Activated T-cell treated with anti-CD3 and anti-CD28 coated beads, Interleukin-2, amount 50 U/mL, for 72 hours (primary cell): ENCODE measurements at places on chromosomes 11 and 22. TPM values are rescaled to one million over a fixed set of nuclear protein-coding genes. Genes with fewer than 3 reads are reported as not detected.
A peak's percentile ranks its signal among the peaks of the same experiment; 100 is the strongest.

GRCh38 chr11:64344787-64345186 lies 4.8 kb downstream of the CCDC88B start:
- H3K27ac ChIP-seq = no peak overlapping the region
- H3K4me1 ChIP-seq = peaks cover 37% of the 10 kb centered on the region
- H3K4me3 ChIP-seq = no peak overlapping the region
- peaks cover 4% of the 10 kb centered on the region for H3K36me3 ChIP-seq
- H3K27me3 ChIP-seq = no peaks in the 10 kb centered on the region

- no peak for DNase-seq
- peaks cover 6% of the 10 kb centered on the region for H3K27me3 ChIP-seq
- no peak overlapping the region for H3K4me3 ChIP-seq
- no peak overlapping the region for H3K27ac ChIP-seq
Measured at GRCh38 chr22:32714458-32715430, 86.8 kb upstream of the TIMP3 start.

DNA sequence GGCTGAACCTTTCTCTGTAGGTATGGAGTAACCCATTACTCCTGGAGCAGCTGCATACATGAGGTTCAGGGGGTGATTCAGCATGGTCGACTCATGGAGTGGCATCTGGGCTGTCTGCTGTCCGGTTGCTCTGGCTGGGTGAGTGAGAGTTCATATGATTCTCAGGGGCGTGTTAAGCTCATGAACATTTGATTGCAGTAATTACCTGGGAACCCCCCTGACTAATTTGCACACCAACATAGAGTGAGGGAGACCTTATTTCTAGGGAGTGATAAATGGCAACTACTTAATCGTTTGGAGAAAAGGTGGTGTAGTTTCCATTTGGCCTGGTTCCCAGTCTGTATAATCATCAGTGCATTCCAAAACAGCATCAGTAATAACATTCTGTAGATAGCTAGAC lies 661.9 kb downstream of the ETS1 start:
- H3K4me3 ChIP-seq = no peak overlapping the region
- H3K27ac ChIP-seq = no peak overlapping the region
- H3K4me1 ChIP-seq = no peaks in the 10 kb centered on the region
- H3K27me3 ChIP-seq = peaks cover 39% of the 10 kb centered on the region
- peaks cover 2% of the 10 kb centered on the region for H3K36me3 ChIP-seq

GRCh38 chr11:9760193-9760575 lies 96.3 kb downstream of the SWAP70 start:
- H3K27me3 ChIP-seq = no peaks in the 10 kb centered on the region
- H3K27ac ChIP-seq = no peak overlapping the region
- peaks cover 1% of the 10 kb centered on the region for H3K36me3 ChIP-seq
- no peak for DNase-seq
- H3K4me3 ChIP-seq = peak overlapping the region; percentile 90

GRCh38 chr22:48951836-48952235 lies 875.8 kb downstream of the BRD1 start:
- H3K4me1 ChIP-seq = no peaks in the 10 kb centered on the region
- no peak overlapping the region for H3K4me3 ChIP-seq
- H3K36me3 ChIP-seq = no peaks in the 10 kb centered on the region
- no peak overlapping the region for H3K27ac ChIP-seq
- H3K27me3 ChIP-seq = peaks cover 14% of the 10 kb centered on the region

DNA sequence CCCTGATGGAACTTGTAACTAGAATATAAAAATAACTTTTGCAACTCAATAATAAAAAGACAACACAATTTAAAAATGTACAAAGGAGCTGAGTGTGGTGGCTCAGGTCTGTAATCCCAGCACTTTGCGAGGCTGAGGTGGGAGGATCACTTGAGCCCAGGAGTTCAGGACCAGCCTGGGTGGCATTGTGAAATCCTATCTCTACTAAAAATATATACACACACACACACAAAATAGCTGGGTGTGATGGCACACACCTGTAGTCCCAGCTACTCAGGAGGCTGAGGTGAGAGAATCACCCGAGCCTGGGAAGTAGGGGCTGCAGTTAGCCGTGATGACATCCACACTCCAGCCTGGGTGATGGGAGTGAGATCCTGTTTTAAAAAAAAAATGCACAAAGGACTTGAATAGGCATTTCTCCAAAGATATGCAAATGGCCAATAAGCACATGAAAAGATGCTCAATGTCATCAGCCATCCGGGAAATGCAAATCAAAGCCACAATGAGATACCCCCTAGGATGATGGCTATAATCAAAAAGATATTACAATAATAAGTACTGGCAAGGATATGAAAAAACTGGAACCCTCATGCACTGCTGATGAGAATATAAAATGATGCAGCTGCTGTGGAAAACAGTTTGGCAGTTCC lies 59.8 kb upstream of the SEPTIN5 start:
- H3K27me3 ChIP-seq = no peaks in the 10 kb centered on the region
- H3K27ac ChIP-seq = no peak overlapping the region
- DNase-seq = no peak
- H3K4me3 ChIP-seq = no peak overlapping the region
- H3K4me1 ChIP-seq = no peaks in the 10 kb centered on the region
- no peaks in the 10 kb centered on the region for H3K36me3 ChIP-seq

GRCh38 chr11:74030723-74031676 lies 22.1 kb upstream of the UCP3 start:
- peaks cover 46% of the 10 kb centered on the region for H3K4me1 ChIP-seq
- no peak for DNase-seq
- peak overlapping the region; percentile 79 for H3K27ac ChIP-seq
- peaks cover 5% of the 10 kb centered on the region for H3K36me3 ChIP-seq
- no peaks in the 10 kb centered on the region for H3K27me3 ChIP-seq
- H3K4me3 ChIP-seq = peak overlapping the region; percentile 61

GRCh38 chr22:37907036-37907954 lies 1.2 kb downstream of the MICALL1 start:
- no peaks in the 10 kb centered on the region for H3K36me3 ChIP-seq
- peaks cover 30% of the 10 kb centered on the region for H3K4me1 ChIP-seq
- DNase-seq = no peak

GRCh38 chr11:61092908-61093763 lies 9.2 kb upstream of the CD5 start:
- H3K4me3 ChIP-seq = peak overlapping the region; percentile 93
- peaks cover 79% of the 10 kb centered on the region for H3K4me1 ChIP-seq
- peak overlapping the region; percentile 95 for H3K27ac ChIP-seq

DNA sequence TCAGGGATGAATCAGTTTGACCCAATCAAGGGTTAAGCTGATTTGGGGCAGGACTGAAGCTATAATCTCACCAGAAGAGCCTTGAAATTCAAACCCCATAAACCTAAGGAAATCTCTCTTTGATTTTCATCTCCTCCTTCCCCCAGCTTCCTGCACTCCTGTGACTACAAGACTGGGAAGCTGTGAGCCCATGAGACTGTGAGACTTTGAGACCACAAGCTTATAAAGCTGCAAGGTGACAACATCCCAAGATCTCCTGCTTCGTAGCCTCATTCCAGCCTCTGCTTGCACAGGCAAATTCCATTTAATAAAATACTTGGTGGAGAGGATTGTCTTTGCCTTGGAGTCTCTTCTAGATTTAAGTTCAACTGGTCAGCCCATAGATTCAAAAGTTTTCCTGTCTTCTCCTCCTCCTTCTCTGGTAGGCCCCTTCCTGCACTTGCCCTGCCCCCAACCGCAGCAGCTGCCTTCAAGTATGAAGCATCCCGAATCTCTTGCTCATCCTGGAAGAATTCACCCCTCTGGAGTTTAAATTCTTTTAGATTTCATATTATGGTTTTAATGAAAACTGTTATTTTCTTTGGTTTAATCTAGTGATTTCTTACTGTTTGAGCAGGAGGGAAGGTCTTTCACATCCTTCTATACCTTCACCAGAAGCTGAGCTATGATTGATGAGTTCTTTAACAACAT lies 42.1 kb downstream of the PAMR1 start:
- no peak for DNase-seq
- H3K36me3 ChIP-seq = peaks cover 14% of the 10 kb centered on the region
- peaks cover 8% of the 10 kb centered on the region for H3K4me1 ChIP-seq
- no peak overlapping the region for H3K4me3 ChIP-seq
- no peak overlapping the region for H3K27ac ChIP-seq

DNA sequence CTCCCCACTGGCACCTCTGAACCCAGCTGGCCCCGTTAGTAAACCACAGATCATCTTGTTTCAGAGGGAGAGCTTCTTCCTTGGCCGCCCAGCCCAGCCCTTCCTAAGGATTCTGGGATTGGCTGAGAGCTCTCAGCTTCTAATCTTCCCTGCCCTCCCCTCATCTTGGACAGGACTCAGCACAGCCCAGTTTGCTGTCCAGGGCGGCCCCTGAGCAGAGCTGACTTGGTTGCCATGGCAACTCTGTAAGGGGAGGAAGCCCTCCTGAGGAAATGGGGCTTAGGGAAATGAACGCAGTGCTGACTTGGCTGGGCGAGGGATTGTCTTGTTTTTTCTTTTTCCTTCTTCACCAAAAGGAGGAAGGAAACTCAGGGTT lies 4.6 kb downstream of the APOL4 start:
- peak overlapping the region; percentile 29 for H3K27ac ChIP-seq
- H3K4me1 ChIP-seq = peaks cover 41% of the 10 kb centered on the region
- no peak for DNase-seq
- no peaks in the 10 kb centered on the region for H3K27me3 ChIP-seq

- no peak for DNase-seq
- no peak overlapping the region for H3K4me3 ChIP-seq
- no peaks in the 10 kb centered on the region for H3K36me3 ChIP-seq
- H3K4me1 ChIP-seq = no peaks in the 10 kb centered on the region
Measured at GRCh38 chr11:70810133-70810532, 411.8 kb downstream of the CTTN start.

- H3K27me3 ChIP-seq = peaks cover under 1% of the 10 kb centered on the region
- H3K4me3 ChIP-seq = peak overlapping the region; percentile 46
- no peak overlapping the region for H3K27ac ChIP-seq
- H3K36me3 ChIP-seq = no peaks in the 10 kb centered on the region
- DNase-seq = no peak
- no peaks in the 10 kb centered on the region for H3K4me1 ChIP-seq
Measured at GRCh38 chr22:49678137-49678841, 149.4 kb downstream of the BRD1 start.

GRCh38 chr22:21972293-21972779 lies 10.3 kb downstream of the TOP3B start:
- H3K4me3 ChIP-seq = no peak overlapping the region
- no peaks in the 10 kb centered on the region for H3K27me3 ChIP-seq
- peak; percentile 50 for DNase-seq
- H3K27ac ChIP-seq = no peak overlapping the region
- peaks cover 9% of the 10 kb centered on the region for H3K4me1 ChIP-seq
- H3K36me3 ChIP-seq = peaks cover 15% of the 10 kb centered on the region

DNA sequence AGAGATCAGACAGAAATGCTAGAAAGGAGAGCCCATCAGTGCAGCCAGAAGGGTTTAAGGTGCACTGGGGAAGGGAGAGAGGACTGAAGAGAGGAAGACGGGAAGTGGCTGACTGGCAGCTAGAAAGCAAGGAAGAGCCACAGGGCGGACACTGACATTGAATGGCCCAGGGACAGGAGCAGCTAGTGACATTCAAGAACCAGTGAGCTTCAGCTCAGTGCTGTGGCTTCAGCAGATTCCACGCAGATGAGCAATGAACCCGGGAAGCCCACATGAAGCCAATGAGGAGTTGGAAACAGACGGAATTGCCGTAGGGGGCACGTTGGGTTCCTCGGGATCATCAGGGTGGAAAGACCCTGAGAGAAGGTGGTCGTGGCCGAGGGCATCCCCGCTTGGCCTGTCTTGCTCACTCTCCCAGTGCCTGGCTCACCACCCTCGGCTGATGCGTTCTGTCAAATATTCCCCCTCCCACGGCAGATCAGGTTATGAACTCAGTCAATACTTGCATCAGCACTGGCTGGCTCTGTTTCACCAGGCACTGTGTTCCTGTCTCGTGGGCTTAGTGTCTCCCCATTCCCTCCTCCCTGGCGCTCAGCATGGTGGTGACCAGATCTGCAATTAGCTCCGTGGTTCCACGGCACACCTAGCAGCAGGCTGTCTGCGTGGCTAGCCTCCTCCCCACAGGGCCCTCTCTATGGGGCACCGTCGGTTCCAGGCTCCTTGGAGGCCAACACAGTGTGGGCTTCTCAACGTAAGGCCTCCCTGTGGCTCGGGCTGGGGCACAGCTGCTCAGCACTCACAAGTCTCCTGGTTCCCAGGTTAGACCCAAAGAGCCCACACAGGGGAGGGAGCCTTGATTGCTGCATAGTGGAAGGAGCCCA lies 145.5 kb downstream of the TRIM29 start:
- no peak for DNase-seq
- H3K27ac ChIP-seq = no peak overlapping the region
- H3K4me1 ChIP-seq = no peaks in the 10 kb centered on the region
- no peaks in the 10 kb centered on the region for H3K36me3 ChIP-seq
- peaks cover 13% of the 10 kb centered on the region for H3K27me3 ChIP-seq

GRCh38 chr11:34962034-34962433 lies 45.6 kb downstream of the PDHX start:
- peaks cover 5% of the 10 kb centered on the region for H3K36me3 ChIP-seq
- no peak for DNase-seq
- no peak overlapping the region for H3K4me3 ChIP-seq
- H3K4me1 ChIP-seq = no peaks in the 10 kb centered on the region
- no peak overlapping the region for H3K27ac ChIP-seq

DNA sequence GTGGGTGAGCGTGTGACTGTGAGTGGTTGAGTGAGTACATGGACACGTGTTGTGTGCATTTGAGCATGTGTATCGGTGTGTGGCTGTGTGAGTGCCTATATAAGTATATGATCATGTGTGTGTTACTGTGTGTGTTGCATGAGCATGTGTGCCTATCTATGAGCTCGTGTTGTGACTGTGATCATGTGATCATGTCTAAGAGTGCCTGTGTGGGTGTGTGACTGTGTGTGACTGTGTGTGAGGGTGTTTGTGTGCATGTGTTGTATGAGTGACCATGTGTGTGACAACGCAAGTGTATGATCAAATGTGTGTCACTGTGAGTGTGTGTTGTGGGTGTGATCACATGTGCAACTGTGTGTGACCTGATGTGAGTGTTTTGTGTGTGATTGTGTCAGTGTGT lies 88.8 kb downstream of the UBASH3B start:
- no peak overlapping the region for H3K4me3 ChIP-seq
- no peaks in the 10 kb centered on the region for H3K4me1 ChIP-seq
- H3K36me3 ChIP-seq = no peaks in the 10 kb centered on the region
- DNase-seq = no peak
- no peak overlapping the region for H3K27ac ChIP-seq

DNA sequence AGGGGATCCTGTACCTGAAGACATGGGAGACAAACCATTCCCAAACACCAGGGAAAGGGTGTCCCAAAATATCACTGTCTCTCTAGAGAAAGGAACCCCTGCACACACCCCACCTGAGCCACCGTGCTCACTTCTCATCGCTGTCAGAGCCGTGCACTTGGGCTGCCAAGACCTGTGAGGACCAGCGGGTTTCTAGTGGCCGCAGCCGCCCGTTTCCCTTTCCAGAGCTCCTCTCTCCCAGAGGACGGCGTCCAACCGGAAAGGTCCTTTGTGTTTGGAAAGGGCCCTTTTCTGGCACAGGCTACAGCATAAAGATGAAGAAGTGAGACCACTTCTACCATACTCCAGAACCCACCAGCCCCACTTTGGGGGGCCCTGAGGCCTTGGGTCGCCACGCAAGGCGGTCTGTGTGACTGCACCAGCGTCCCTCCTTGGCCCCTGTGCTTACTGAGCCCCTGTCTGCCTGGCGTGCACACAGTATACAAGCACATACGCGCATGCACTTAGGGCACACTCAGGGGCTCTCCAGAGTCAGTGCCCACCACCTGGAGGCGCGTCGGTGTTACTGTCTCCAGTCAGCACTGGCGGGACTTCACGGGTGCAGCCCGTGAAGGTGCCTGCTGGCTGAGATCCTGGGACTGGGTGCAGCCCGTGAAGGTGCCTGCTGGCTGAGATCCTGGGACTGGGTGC lies 381.8 kb downstream of the TBC1D22A start:
- no peak overlapping the region for H3K4me3 ChIP-seq
- H3K27me3 ChIP-seq = no peaks in the 10 kb centered on the region
- DNase-seq = no peak

OR5A1 gene
- not detected for total RNA-seq

RBFOX2 gene
- 4.4 TPM for total RNA-seq

LMO1 gene
- not detected for total RNA-seq

SAC3D1 gene
- total RNA-seq = 21.6 TPM

UQCR10 gene
- total RNA-seq = 62.4 TPM

DEFB108B gene
- not detected for total RNA-seq

OR52N4 gene
- total RNA-seq = 2.4 TPM

AASDHPPT gene
- total RNA-seq = 34.4 TPM
